NCI-H2081 treated with DMSO at 0.1 percent for 48 hours (cell line): ENCODE measurements at places on chromosomes 1 and 21.

DNA sequence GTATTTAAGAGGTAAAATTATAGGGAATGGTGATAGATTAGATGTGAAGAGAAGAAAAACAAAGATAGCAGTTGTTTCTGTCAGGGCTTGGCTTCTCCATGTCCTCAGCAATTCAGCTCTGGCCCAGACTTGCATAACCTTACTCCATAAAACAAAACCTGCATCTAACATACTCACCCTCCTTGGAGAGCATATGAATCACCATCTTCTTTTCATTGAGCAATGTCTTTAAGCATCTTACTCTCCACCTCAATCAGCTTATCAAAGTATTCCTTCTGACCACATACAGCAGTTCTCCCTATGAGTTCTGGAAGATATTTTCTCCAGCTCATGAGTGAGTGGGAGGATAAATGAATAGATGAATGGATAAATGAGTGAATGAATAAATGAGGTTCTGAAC lies 49.0 kb downstream of the RAB3B start:
- DNase-seq, result no peak

GRCh38 chr1:9380711-9381110 lies 88.0 kb downstream of the SPSB1 start:
- DNase-seq, result no peak

GRCh38 chr1:66152034-66152433 lies 359.3 kb downstream of the PDE4B start:
- no peak for DNase-seq

DNA sequence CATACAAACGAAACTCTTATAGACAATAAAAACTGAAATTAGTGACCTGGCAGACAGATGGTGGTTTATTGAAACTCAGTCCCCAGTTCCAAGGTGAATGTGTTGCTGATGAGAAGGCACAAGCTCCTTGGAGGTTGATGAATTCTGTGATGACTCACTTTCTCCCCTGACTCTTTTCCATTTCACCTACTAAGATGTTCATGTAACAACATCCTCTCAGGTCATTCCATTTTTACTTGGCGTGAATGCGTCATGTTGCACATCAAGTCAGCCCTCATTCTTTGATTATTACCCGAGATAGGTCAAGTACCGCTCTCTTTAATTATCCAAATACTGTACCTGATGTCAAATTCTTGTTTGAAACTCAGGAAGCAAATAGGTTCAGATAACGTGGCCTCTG lies 10.1 kb upstream of the IL10RB start:
- no peak for DNase-seq

DNA sequence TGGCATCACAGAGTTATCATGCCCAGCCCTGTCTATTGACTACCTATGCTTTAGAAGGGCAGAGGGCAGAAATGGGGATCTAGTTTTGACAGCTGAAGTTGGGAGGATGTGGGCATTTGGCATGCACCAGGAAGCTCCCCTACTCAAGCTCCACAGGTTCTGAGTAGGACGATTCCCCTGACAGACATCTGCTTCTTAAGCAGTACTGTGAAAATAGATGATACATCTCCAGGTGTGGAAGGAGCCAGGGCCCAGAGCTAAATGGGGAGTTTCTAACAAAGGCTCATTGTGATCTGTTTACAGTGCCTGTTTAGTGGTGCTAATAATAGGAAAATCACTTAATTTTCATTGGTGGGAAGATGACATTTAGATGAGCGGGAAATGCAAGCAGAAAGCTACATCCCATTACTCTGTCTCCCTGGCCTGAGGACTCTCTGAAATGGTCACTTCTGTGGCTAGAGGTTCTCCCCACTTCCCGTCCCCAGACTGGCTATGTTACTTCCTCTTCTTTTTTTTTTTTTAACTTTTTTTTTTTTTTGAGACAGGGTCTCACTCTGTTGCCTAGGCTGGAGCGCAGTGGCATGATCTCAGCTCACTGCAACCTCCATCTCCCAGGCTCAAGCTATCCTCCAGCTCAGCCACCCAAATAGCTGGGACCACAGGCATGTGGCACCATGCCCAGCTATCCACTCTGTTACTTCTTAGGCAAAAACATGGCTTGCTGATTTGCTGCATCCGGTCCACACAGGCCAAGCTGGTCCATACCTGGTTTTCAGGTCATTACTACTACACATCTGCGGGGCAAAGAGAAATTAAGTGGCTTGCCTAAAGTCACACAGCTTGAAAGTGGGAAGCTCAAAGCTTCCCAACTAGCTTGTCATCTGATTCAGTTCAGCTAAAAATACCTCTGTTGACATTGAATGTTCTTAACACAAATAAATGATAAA lies 23.2 kb upstream of the CNIH3 start:
- DNase-seq, result no peak

GRCh38 chr1:197303463-197303862 lies 35.4 kb downstream of the CRB1 start:
- no peak for DNase-seq

DNA sequence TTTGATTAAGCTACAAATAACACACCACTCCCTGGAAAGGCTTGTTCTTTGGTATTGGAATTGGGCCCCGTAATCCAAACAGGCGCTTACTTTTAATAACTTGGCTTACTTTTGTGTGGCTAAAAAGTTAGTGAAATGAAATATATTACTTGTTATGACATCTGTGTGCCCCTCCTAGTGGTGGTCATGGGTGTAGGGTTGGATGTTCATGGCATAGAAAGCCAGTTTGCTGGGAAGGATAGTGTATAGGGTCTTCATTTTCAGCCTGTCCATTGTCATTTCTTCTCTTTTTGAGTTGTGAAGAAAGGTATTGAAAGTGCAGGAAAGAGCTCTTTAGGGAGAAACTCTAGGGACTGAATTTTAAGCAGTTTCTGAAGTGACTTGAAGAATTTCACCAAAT lies 5.9 kb downstream of the CDC14A start:
- DNase-seq, result no peak

DNA sequence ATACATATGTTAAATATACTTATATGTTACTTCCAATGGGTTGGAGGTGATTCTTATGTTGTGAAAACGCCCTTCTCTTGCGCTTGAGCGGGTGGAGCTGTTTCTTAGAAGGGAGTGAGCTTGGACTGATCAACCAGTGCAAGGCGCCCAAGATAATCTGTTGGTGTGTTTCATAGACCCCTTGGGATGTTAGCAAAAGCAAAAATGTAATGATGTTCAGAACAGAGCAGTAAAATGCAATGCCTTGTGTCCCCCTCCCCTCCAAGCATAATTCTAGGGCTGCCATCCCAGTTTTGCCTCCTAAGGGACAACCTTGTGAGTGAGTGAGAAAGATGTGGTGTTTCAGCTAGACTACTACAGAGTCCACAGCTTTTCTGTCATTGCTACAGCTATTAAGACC lies 6.2 kb upstream of the CD34 start:
- DNase-seq, result no peak

- no peak for DNase-seq
Observed at GRCh38 chr21:32184485-32184884, 94.4 kb downstream of the MIS18A start.

GRCh38 chr1:58288624-58289142 lies 257.8 kb downstream of the OMA1 start:
- DNase-seq, result no peak

DNA sequence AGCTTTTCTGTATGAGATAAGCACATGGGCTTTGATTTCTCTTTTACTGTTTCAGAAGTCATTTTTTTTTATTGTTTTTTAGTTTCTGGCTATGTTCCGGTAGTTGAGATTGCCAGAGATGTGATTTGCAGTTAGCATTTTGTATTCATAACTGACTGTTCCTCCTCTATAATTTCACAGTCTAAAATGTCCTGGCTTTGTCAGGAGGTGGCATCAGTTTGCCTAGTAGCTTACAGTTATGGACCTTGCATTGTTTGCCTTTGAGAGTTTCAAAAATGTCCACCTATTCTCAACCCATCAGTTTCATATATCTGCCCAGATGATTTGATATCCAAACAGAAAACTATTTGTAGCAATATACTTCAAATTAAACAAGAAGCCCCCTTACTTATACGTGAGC lies 39.5 kb upstream of the ST6GALNAC3 start:
- DNase-seq, result no peak

GRCh38 chr1:173469656-173470055 lies 7.5 kb upstream of the PRDX6 start:
- DNase-seq, result no peak

GRCh38 chr1:84224905-84225304 lies 76.6 kb upstream of the SAMD13 start:
- no peak for DNase-seq

GRCh38 chr21:34974162-34974981 lies 74.7 kb downstream of the RUNX1 start:
- no peak for DNase-seq

DNA sequence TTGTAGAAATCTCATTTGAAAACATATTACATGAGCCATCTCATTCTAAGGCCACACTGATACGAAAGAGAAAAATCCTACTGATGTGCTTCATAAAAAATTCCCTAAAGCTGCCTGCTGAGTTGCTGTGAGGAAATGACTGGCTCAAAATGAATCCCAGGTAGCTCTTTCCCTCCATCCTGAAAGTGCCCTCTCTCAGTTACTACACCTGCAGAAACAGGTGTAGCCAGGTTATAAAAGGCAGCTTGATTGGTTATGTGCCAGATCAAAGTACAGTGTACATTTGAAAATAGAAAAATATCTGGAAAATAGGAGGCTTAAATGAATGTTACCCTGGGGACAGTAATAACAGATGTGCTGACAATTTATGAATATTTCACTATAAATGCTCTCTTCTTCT lies 833.4 kb upstream of the ADGRL4 start:
- no peak for DNase-seq

DNA sequence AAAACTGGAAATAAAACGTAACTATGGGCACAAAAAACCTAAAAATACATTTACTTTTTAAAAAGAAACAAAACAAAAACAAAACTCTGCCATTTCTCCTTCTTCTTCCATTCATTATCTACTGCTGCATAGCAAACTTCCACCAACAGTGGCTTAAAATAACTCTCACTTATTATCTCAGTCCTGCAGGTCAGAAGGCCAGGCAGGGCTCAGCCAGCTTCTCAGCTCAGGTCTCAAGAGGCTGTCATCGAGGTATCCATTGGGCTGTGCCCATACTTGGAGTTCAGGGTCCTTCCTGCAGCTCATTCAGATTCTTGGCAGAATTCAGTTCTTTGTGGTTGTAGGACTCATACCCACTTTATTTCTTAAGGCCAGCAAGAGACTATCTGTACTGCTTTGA lies 352.7 kb upstream of the PLD5 start:
- DNase-seq, result no peak

- no peak for DNase-seq
Observed at GRCh38 chr1:29785137-29785527, 548.8 kb downstream of the PTPRU start.

GRCh38 chr1:43839056-43839455 lies 94.5 kb upstream of the ARTN start:
- no peak for DNase-seq

- no peak for DNase-seq
Observed at GRCh38 chr1:211343607-211344006, 17.0 kb downstream of the TRAF5 start.

- DNase-seq, result no peak
Observed at GRCh38 chr1:11434501-11434900, 44.5 kb upstream of the DISP3 start.

- DNase-seq, result no peak
Observed at GRCh38 chr1:102593276-102593675, 515.0 kb downstream of the COL11A1 start.

DNA sequence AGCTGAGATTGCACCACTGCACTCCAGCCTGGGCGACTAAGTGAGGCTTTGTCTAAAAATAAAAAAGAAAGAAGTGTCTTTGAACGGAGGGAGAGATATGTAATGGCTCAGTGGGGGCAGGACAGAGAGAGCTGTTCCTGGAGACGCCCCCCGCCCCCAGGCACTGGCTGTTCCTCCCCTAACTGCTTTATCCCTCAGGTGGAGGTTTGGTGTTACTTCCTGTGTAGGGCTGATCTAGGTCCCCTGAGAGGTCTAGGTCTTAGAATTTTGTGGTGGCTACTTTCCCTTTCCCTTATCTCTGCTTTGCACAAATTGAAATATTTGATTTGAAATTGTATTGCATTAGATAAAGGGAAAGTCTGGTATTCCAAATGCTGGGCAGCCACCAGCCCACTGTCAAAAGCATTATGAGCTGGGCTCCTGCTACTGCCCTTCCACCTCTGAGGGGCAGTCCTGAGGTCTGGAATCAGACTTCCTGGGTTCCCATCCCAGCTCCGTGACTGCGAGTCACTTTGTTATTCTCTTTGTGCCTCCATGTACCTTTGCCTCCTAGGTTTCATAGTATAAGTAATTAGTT lies 134.8 kb upstream of the KIF26B start:
- DNase-seq, result no peak

DNA sequence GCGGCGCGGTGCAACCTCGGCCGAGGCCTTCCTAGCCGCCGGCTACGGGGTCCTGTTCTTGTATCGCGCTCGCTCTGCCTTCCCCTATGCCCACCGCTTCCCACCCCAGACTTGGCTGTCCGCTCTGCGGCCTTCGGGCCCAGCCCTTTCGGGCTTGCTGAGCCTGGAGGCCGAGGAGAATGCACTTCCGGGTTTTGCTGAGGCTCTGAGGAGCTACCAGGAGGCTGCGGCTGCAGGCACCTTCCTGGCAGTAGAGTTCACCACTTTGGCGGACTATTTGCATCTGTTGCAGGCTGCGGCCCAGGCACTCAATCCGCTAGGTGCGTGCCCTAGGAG lies 379 bp downstream of the PPCS start:
- DNase-seq, result no peak

DNA sequence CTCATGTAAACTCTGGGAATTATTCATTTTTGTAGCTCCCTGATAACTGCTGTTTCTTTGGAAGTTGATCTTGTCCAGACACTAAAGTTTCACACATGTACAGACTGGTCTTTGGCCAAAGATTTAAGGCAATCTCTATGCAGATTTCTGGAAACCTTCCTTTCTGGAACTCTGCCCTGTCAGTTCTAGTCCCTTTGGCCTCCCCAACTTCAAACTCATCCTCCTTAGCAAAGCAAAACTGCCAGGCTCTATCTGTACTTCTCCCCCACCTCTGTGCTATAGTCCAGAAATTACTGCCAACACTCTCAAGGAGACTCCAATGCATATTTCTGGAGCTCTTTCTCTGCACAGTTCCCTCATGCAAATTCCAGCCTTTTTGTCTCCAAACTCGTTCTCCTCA lies 36.5 kb downstream of the C1orf198 start:
- no peak for DNase-seq

- no peak for DNase-seq
Observed at GRCh38 chr1:107359472-107360241, 218.8 kb downstream of the NTNG1 start.

DNA sequence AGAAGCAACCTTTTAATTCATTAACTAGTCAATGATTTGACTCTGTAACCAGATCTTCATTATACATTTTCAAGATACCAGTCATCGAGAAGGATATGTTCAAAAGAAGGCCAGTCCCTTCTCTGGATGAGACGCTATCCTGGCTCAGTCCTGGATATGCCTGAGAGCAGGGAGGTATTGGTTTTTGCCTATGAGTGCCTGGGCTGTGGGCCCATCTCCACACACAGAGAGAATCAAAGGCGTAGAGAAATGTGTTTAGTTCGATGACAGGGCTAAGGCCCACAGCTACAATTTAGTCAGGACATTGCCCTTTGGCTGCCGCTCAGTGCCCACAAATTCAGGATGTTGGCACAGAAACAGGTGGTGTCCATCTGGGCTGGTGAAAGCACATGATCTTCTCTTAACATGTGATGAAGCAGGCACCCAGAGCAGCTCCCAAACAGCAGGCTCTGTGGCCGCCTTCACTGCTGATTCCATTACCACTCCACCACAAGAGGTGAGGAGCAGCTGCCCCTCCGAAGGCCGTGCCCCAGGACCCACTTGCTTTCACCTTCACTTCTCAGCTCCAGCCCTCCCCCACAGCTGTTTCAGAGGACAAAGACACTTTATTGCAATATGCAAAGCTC lies 24.7 kb downstream of the ACKR1 start:
- DNase-seq, result no peak
